ENCODE measurements at places on chromosomes 13 and 19. TPM values are rescaled to one million over a fixed set of nuclear protein-coding genes. Genes with fewer than 3 reads are reported as not detected.
A peak's percentile ranks its signal among the peaks of the same experiment; 100 is the strongest.

DNA sequence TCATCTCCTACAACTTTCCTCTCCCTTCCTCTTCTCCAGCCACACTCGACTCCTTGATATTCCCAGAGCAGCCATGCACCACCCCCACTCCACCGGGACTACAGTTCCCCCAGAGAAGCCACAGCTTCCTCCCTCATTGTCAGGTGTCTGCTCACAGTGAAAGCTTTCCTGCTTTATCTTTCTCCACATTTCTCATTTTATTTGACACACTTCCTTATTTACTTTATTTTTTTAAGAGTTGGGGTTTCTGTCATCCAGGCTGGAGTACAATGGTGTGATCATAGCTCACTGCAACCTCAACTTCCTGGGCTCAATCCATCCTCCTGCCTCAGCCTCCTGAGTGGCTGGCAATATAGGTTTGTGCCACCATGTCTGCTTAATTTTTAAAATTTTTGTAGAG, 464.6 kb downstream of the MYO16 start:
- DNase-seq = no peak

DNA sequence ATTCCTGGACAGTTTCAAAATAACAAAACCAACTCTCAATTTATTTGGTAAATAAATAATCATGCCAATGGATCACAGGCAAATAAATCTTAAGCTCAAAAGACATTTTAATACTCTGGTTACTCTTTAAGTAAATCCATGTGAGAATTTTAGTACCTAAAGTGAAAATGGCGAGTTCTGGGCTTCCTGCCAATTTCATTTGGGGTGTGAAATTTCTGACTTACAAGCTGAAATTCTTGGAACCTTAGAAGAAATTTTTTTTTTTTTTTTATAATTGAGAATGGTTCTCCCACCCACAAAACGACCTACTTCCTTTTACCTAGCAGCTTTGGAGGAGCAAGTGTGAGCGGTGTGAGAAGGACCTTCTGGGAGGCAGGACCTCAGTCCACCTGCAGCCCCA, 354.5 kb upstream of the NBEA start:
- peak; percentile 10 for DNase-seq

DNA sequence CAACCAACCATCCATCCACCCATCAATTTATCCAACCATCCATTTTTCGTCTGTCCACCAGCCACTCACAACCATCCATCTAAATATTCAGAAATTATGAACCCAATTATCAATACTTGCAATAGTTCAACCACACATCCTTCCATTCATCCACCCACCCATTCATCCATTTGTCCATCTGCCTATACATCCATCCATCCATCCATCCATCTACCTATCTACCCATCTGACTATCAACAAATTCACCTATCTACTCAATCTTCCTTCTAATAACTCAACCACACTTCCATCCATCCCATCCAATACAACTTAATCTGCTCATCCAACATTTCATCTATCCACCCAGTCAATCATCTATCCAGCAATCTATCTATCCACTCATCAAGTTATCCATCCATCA, 46.3 kb downstream of the UNC13A start:
- no peak for DNase-seq

DNA sequence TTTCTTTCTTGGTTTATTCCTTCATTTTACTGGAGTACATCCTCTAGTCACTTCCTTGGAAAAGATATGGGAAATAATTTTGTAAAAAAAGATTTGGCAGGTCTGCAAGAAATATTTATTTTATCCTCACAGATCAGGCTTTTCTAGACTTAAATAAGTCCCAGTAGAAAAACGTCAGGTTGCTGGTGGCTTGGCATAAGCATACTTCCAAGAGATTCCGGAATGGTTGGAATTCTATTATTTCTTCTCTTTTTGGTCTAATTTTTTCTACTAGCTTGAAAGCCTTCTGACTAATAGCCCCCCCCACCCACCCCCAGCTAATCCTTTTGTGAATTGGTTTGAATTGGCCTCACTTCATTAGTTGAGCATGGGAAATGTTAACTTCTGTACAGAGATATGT, 147.6 kb downstream of the ZIC5 start:
- no peak for DNase-seq

GRCh38 chr19:50290011-50290410, 39.2 kb downstream of the KCNC3 start:
- DNase-seq = no peak

DNA sequence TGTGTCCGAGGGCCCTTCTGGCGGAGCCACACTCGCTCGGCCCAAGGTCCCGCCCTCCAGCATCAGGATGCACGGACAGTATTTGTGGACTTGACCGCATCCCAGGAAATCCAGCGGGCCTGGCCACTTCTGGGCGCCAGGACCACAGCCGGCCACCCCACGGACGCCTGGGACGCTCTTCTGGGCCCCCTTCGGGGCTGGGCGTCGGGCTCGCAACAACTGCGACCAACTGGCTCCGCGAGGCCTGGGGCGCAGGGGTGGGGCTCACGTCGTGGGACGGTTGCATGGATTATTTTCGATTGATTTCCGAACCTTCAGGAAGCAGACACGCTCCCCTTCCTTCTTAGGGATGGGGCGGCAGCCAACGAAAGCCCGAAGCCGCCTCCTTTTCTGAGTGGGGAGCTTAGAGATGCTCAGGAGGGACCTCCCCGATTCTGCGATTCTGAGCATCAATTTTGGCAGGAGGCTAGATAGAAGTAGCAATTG, 521 bp upstream of the NUP58 start:
- DNase-seq = no peak

DNA sequence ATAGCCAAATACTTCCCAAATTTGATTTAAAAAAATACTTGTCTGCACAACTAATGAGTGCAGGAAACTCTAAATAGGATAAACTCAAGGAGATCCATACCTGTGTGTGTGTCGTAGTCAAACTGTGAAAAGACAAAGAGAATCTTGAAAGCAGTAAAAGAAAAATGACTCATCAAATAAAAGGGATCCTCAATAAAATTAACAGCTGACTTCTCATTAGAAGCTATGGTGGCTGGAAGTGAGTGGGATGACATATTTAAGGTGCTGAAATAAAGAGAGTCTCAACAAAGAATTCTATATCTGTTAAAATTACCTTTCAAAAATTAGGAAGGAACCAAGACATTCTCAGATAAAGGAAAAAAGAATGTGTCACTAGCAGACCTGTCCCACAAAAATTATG, 13.7 kb downstream of the RNASEH2B start:
- peak; percentile 6 for DNase-seq

- DNase-seq = no peak
These were observed 9.3 kb downstream of the ALOX5AP start for GRCh38 chr13:30744681-30745077.

DNA sequence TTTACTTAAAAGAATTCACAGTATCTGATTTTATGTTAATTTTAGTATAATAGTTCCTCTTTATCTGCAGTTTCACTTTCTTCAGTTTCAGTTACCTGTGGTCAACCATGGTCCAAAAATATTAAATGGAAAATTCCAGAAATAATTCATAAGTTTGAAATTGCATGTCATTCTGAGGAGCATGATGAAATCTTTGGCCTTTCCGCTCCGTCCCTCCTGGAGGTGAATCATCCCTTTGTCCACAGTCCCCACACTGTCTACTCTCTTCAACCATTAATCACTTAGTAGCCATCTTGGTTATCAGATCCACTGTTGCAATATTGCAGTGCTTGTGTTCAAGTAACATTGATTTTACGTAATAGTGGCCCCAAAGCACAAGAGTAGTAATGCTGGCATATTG, 26.9 kb downstream of the SLITRK6 start:
- DNase-seq = peak; percentile 75

DNA sequence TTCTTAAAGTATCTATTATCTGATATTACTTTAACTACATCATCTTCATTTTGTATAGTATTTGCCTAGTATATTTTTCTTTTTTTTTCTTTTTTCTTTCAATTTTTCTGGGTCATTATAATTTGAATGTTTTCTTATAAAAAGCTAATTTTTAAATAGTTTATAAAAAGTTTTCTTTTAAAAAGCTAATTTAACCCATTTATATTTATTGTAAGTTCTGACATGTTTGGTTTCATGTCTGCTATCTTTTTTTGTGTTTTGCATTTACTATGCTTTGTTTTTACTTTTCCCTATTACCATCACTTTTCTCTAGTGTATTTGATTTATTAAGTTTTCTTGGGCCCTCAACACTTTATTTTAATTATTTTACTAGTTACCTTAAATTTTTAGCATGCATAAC, 22.6 kb upstream of the RCBTB2 start:
- no peak for DNase-seq

GRCh38 chr19:752652-753517, 2.0 kb downstream of the MISP start:
- DNase-seq = peak; percentile 73

DNA sequence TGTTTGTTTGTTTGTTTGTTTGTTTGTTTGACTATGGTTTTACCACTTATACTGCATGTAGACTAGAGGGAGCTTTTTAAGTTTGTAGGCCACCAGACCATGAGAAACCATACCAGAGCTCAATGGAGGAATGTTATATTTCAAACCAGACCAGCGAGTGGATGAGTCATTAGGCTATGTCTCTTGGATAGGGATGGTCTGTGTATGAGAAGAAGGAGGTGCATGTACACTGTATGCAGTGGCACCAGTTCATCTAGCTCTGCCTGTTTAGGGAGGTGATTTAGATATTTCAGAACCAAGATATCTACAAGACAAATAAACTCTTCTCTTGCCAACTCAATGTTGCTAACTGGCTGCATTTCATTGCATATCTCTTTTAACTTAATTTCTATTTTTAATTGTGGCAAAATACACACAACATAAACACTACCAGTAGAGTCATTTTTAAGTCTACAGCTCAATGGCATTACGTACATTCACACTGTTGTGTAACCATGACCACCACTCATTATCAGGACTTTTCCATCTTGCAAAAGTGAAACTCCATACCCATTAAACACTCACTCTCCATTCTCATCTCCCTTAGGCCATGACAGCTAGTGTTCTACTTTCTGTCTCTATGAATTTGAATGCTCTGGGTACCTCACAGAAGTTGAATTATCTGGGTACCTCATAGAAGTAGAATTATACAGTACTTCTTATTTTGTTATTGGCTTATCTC, 29.2 kb downstream of the SYDE1 start:
- DNase-seq = no peak

DNA sequence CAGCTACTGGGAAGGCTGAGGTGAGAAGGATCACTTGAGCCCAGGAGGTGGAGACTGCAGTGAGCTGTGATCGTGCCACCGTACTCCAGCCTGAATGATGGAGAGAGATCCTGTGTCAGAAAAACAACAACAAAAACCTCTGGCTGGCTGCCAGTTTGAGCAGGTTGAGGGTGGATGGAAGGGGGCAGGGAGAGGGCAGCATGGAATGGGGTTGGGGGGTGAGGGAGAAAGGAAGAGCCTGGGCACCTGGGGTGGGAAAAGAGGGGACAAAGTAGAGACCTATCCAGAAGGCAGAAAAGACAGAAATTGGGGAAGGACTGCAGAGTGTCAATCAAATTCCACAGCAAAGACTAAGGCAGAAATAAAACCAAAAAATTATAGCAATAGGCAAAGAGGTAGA, 4.7 kb downstream of the SLC1A5 start:
- peak; percentile 47 for DNase-seq

DNA sequence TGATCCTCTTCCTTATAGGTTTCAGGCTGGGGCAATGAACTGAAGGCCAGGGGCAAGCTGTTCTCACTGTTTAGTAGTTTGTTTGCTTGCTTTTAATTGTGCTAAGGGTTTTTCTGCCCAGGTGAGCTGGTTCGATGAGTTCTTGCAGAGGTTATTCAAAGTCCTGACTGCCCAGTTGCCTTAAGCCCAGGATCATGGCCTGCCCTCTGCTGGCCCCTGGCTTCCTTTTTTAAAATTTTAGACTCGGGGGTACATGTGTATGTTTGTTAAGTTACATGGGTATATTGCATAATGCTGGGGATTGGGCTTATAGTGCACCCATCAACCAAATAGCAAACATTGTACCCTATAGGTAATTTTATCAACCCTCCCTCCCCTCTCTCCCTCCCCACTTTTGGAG, 65.7 kb downstream of the ZNF536 start:
- DNase-seq = no peak

GRCh38 chr19:35903550-35904179, 1.3 kb downstream of the HCST start:
- peak; percentile 45 for DNase-seq

DNA sequence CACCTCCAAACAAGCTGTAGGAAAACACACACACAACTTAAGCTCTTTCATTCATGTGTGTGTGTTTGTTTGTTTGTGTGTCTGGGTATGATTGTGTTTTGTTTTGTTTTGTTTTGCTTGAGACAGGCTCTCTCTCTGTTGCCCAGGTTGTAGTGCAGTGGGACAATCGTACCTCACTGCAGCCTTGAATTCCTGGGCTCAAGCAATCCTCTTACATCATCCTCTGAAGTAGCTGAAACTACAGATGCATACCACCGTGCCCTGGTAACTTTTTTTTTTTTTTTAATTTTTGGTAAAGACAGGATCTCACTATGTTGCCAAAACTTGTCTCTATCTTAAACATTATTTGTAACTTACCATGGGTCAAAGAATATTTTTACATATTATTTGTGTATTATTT, 431.7 kb downstream of the SLITRK1 start:
- DNase-seq = peak; percentile 14

DNA sequence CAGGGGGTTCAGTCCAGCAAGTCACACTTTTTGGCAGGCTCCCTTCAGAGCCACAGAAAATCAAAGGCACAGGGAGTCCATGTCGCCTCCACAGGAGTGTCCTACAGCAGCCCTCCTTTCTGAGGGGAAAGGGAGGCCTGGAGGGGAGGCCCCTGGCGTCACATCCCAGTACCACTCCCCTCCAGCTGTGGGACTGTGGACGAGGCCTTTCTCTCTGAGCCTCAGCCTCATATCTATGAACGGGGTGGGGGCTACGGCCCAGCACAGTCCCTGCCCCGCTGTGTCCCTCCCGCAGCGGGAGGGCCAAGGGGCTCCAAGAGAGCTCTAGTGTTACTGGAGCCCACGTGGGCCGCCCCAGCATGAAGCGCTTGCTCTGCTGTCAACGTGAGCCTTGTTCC, 23.8 kb downstream of the PEPD start:
- DNase-seq = no peak

- peak; percentile 61 for DNase-seq
These were observed 22.2 kb downstream of the CCDC169 start for GRCh38 chr13:36275190-36276002.

Gene ZNF90
- not detected for total RNA-seq

Gene ATP1A3
- total RNA-seq = not detected

Gene OR7D2
- total RNA-seq = not detected

Gene SHC2
- total RNA-seq = 2.8 TPM

Gene LRP3
- total RNA-seq = 9.5 TPM

Gene LSM4
- total RNA-seq = 172 TPM

Gene CCDC8
- not detected for total RNA-seq

Gene TARM1
- total RNA-seq = not detected

Measured in MCF 10A (cell line).